ENCODE measurements at places on chromosomes 6 and 20.

DNA sequence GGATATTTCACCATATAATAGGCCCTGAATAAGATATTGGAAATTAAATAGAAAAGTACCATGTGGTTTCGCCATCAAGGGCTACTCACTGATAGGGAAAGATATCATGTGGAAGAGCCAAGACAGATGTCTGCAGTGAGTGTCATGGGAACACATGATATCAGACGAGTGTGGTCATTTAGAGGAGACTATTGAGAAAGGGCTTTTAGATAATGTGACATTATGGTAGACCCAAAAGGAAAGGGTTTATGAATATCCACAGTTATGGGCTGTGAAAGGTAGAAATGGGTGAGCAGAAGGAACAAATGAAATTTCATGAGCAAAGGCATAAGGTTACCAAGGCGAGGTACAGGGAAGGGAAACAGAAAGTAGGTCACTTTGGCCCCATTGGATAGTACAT is 182.3 kb upstream of the PRSS16 start:
- no peak for DNase-seq

GRCh38 chr6:142761756-142762155 is 183.2 kb downstream of the HIVEP2 start:
- no peak for DNase-seq

GRCh38 chr6:168695701-168696100 is 254.7 kb downstream of the SMOC2 start:
- peak; percentile 63 for DNase-seq

GRCh38 chr6:82467338-82467737 is 103.7 kb downstream of the TPBG start:
- no peak for DNase-seq

DNA sequence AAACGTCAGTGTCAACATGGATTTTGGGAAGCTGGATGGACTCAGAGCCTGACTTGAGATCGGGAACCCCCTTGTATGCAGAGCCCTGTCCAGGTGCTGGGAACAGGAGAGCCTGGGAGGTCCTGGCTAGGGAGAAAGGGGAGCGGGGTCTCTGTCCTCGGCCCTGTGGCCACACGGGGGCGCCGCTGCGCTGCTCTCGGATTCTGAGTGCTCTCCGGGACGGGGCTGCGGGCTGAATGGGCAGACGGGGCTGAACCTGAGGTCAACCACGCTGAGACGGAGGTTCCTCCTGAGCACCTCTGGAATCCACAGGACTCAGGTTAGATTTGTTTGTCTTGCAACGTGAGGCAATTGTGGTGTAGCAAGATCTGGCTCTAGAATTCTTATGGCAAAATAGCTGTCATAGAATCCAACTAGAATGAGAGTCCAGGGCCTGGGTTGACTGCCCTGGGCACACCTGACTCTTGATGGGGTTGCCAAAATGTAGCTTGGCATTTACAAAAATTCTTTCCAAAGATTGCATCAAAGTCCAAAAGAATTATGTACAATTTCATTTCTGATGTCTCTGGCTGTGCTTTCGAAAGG is 20.6 kb upstream of the HLA-F start:
- DNase-seq, result peak; percentile 31

DNA sequence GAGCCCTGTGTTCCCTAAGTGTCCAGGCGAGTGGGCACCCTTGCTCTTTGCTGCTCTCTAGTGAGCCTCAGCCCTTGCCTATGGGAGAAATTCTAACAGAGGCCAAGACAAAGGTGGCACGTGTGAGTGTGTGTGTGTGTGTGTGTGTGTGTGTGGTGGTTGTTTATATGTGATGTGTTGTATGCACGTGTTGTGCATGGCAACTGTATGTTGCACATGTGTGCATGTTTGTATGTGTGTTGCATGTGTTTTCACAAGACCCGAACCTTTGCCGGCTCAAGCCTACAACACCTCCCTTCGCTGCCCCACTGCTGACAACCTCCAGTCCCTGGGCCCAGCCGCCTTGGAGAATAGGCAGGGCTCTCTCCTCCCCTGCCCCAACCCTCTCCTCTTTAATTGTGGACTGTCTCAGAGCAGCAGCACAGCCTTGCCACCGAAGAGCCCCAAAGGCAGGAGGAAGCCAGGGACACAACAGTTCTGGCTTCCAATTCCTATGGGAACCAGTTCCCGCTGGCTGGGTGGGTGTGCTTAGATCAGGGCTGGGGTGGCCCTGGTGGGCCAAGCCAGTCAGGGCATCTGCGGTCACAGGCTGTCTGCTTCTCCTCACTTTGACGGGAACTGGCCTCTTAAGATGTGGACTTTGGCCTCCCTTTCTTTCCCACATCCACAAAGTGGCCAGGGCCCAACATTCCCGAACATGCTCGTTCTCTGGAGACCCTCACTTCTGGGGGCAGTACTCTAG is 2.7 kb downstream of the KCNK16 start:
- DNase-seq, result no peak

DNA sequence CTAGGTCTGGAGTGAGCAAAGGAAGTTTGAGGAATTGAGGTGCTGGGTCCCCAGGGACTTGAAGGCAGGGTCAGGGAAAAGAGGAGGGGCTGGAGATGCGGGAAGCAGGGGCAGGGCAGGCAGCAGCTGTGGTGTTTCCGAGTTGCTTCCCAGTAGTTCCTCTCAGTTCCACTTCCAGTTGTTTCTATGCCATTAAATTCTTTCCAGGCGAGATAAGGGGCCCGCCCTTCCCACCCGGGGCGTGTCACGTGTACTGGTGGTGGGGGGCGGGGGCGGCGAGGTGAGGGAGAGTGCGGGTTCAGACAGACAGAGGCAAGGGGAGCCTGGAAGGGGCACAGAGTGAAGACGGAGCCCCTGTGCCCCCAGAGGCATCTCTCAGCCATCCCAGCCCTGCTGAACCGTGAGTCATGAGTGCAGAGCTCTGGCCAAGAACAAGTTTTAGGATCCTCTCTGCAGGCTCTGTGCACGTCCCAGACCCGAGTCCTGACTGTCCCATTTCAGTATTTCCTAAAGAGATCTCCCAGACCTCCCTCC is 977 bp downstream of the TNXB start:
- DNase-seq, result no peak

GRCh38 chr6:11064836-11065235 is 20.7 kb upstream of the ELOVL2 start:
- no peak for DNase-seq

DNA sequence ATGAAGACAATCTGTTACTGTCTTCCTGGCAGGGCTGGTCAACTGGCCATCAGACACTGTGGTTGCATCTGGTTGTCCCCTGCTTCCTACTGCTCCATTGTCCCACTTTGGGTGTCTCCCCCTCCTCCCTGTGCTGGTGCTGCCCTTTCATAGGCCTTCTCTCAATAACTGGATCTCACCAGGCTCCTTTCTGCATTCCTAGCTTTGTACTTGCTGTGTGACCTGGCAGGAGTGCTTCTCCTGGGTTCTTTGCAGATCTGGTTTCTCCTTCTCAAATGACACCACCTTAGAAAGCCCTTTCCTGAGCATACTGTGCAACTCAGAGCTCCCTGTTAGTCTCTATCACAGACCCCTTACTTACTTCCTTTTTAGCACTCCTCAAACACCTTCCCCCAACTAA is 223.0 kb downstream of the BCKDHB start:
- DNase-seq, result no peak

- no peak for DNase-seq
These were observed 33.9 kb downstream of the SLC22A2 start for GRCh38 chr6:160224639-160225237.

- no peak for DNase-seq
These were observed 18.8 kb downstream of the DNMT3B start for GRCh38 chr20:32780749-32781655.

- no peak for DNase-seq
These were observed 12.3 kb upstream of the CCDC167 start for GRCh38 chr6:37511910-37512399.

- no peak for DNase-seq
These were observed 33.4 kb downstream of the MTFR2 start for GRCh38 chr6:136216503-136217401.

DNA sequence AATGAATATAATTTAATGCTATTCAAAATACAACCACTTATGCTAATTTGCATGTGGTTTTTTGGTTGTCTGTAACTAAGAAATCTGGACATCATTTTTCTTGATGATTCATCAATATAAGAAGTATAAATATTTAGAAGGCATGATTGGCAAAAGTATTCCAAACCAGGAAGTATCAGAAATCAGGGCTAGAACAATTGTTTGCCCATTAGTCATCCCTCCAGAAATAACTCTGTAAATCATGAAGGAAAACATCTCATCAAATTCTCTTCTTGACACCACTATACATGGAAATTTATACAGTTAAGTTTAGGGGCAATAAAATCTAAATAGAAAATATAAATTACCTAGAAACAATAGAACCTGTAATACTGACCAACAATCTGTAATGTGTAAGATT is 554.7 kb upstream of the HS3ST5 start:
- no peak for DNase-seq

DNA sequence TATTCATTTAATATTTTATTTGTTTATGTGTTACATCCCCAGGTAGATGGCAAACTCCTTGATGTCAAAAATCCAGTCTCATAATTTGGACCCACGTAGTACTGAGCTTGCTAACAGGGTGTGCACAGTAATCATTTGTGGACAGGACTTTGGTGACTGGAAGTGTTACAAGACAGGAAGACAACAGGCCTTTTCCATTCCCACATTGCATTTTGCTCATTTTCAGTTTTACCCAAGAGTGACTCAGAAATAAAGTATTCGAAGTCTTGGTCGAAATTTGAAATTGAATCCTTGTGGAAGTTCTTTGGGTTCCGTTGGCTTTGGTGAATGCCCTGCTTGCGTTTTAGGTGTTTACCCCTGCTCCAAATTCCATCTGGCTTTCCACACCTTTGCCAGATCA is 63.0 kb upstream of the THBS2 start:
- DNase-seq, result no peak

GRCh38 chr20:408843-409696 is 971 bp downstream of the RBCK1 start:
- no peak for DNase-seq

DNA sequence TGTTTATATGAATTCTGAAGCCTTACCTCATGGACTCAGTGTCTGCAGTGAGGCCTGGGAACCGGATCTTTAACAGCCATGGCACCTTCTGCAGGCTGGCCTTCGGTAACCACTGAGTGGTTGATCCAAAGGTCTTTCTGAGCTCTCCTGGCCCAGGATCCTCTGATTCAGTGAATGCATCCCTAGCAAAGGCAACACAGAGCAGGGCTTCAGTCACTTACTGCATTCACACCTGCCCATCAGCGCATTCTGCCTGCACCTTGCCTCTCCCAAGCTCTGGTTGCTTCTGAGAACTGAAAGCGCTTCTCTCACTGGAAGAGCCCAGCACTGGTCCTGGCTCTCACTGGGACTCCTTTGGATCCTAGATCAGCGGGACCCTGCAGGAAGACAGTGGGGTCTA is 8.4 kb upstream of the CST9 start:
- DNase-seq, result no peak

GRCh38 chr6:33276864-33277662 is at the start of gene B3GALT4:
B3GALT4 (plus strand) TSS chr6:33277123; CDS start chr6:33277420, 297 bp downstream.
- DNase-seq, result peak; percentile 79

DNA sequence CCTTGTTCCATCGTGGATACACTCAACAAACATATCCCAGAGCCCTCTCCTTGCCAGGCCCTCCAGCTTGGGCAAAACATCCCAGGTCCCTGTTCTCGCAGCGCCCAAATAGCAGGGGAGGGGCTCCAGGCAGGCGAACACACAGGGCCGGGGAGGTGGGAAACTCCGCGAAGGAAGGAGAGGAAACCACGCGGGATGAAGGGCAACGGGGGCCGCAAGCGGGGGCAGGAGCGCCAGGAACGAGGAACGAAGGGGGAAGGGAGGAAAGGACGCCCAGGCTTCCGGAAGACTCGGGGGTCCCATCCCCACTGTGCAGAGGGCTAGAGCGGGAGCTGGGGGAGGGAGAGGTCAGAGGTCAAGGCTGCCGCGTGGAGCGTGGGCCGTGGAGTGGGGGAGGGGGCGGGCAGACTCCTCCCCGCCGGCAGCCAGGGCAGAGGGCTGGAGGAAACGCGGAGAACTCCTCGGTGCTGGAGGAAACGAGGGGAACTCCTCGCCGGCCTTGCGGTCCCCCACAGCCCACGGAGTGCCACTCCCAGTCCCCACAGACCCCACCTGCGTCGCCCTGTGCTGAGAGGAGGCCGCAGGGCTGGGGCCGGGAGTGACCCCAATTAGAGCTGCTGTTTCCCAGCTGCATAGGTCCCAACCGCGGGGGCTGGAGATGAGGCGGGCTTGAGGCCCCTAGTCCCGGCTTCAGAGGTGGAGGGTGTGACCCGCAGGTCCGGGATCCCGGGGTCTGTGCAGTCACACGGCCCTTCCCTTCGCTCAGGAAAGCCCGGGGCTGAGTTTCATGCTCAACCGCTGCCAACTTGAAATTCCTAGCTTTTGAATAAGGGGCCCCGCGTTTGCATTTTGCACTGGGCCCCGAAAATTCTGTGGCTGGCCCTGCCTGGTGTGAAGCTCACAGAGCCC is 1.2 kb upstream of the RBM38 start:
- DNase-seq, result no peak

DNA sequence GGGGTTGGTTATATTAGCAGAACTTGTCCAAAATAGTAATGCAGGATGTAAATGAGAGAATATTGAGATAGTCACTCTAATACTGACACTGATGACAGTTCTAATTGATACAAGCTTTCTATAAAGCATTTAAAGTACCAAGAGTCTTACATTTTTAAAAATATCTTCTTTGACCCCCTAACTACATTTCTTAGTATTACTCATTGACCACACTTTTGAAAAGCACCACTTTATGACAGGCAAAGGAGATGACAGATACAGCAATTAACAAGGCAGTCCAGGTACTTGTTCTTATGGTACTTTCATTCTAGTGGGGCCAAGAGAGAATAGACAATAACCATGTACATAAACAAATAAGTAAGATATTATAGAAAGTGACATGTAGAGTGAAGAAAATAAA is 139.4 kb upstream of the EYA4 start:
- DNase-seq, result no peak

DNA sequence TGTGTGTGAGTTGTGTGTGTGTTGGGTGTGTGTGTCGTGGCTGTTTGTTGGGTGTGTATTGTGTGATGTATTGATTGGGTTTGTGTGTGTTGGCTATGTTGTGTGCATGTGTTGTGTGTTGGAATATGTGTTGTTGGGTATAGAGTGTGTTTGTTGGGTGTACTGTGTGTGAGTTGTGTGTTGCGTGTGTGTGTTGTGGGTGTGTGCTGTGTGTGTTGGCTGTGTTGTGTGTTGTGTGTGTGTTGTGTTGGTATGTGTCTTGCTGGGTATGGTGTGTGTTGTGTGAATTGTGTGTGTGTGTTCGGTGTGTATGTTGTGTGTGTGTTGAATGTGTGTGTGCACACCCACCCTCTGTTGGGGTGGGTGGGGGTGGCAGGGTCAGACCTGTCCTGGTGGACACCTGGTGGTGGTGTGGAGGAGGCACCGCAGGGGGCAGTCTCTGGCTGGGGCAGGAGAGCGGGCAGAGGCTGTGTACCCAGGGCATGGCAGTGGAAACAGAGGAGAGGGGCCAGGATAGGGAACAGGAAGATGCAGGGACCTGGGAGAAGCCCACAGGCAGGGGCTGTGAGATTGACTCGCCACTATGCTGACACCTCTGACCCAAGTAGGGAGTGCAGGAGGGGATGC is 25.5 kb upstream of the PXDC1 start:
- DNase-seq, result no peak

- no peak for DNase-seq
These were observed 201.4 kb downstream of the IBTK start for GRCh38 chr6:82045965-82046756.

- no peak for DNase-seq
These were observed 73.6 kb upstream of the RIPOR2 start for GRCh38 chr6:25009393-25009710.

GRCh38 chr20:17836303-17836861 is 132.2 kb downstream of the SNX5 start:
- DNase-seq, result no peak

Data from NCI-H1105 treated with DMSO at 0.1 percent for 48 hours (cell line).